Stimulated activated CD8-positive, alpha-beta memory T cell treated with anti-CD3 and anti-CD28 coated beads, Interleukin-7, amount 100 ng/mL, for 1 hour (primary cell): ENCODE measurements at places on chromosomes 1 and 21.

DNA sequence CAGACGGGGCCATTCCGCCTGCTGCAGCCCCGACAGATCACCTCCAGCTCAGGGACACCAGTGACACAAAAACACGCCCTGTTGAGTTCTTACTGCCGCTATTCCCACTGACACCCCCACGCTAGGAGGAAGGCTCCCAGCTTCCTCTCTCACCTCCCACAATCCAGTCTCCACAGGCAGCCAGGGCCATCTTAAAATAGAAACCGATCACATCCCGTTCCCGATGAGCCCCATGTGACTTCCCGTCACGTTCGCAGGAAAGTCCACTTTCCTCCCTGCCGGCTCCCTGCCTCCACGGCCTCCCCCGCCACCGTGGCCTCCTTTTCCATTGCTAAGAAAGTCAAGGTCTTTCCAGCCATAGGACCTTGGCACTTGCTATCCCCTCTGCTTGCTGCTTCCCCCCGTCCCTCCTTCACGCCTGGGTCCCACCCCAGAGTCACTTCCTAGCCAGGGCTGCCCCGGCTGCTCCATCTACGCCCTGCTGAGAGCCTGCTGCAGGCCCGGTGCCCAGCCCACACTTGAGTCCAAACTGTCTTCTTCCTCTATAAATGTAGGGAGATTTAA lies 24.0 kb upstream of the DDOST start:
- DNase-seq: no peak

GRCh38 chr1:183011859-183012258 lies 11.4 kb upstream of the LAMC1 start:
- no peak for DNase-seq

GRCh38 chr1:219784660-219785381 lies 143.5 kb downstream of the SLC30A10 start:
- no peak for DNase-seq

- DNase-seq: no peak
Observed at GRCh38 chr1:216884614-216885229, 161.5 kb upstream of the ESRRG start.

DNA sequence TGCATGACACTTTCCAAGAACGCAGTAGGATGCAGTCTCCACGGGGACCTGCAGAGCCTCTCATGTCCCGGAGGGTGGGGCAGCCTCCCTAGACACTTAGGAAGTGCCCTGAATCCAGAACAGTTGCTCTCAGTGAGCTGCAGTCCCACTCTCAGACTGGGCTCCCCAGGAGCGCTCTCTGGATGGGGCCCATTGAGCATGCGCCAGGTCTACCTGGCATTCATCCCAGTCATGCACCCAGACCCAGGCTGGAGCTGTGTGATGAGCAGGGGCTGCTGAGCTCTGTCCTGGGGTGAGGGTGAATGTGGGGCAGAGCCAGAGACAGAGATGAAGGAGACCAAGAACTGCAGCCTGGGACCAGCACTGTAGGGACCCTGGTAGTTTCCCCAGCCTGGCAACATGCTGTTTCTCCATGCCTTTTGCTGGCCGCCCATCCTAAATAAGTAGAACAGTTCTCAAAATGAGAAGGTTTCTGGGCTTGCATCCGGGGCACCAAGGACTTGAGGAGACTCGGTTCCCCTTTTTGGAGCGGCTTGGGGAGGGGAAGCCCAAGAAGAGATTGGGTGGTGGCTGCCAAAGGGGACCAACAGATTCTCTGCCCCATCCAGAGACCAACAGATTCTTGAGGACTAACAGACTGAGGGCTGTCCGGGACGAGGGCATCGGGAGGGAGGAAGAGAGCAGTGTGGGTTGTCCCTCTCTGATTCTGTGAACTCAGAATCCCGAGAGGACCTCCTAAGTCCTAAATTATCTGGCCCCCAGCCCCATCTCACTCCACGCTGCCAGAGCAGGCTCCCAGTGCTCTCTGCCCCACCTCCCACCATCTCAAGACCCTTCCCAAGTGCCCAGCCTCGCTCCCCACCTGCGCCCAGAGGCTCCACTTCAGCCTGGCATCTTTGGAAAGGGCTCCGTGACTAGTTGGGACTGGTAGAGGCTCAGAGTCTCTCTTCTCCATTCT lies 1.0 kb upstream of the PGLYRP4 start:
- no peak for DNase-seq

DNA sequence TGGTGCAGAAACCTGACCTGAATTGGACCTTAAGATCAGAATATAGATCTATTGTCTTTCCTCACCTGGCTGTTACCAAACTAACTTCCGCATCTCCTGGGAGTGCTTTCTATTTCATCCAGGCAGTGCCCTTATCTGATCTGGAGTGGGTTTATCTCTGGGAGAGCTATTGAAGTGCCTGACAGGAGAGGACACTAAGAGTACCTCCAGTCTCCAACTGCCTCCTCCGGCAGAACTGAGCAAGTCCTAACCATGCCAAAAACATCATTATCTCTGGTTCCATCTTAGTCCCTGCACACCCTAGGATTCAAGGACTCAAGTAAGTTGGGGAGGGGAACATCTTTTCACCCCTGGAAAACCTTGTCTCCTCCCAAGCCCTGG lies 12.4 kb upstream of the KCNJ15 start:
- no peak for DNase-seq

- DNase-seq: no peak
Observed at GRCh38 chr1:25098717-25099116, 133.6 kb downstream of the SYF2 start.

GRCh38 chr1:169289016-169289415 lies 78.6 kb downstream of the NME7 start:
- no peak for DNase-seq

GRCh38 chr1:55272994-55273393 lies 57.8 kb upstream of the USP24 start:
- DNase-seq: no peak

- no peak for DNase-seq
Observed at GRCh38 chr1:26848941-26849774, 13.8 kb upstream of the SFN start.

DNA sequence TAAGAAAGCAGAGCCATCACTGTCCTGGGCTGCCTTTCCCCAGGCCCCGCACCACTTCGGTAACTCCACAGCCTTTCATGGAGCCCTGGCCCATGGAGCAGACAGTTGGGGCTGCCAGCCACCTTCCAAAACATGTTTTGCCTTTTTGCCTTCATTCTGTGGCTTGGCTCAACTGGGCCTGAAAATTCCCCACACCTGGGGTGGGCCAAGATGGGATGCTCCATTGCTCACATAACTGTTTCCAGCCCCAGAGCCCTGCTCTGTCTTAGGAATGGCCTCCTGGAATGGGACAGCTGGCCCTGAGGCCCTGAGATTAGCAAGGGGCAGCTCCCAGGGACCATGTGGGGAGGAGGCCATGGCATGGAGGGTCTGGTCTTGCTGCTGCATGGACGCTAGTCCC lies 10.9 kb upstream of the PRELP start:
- DNase-seq: no peak

DNA sequence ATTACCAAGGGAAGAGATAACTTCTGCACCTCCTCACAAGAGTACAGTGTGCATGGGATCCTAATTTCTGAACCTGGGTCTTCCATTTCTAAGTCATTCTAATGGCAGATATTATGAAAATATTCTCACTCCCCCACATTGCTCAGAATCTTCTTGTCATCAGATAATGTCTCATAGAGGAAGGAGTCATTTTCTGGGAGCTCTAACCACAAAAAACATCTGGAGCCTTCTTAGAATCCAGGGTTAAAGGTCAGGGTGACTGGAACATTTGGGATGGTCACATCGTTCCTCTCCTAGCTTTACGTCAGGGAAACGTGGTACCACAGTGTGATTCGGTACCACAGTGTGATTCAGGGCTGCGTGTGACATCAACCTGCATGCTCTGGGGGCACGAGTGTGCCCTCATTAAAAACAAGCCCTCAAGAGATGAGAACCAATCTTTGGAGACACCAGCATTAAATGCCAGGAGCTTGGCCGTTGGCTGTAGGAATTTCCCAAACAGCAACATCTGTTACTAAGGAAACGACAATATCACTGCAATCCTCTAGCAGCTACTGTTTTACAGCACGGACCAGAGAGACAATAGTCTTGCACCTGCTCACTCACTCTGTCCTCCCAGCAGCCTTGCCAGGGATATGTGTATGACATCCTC lies 179.1 kb downstream of the PSMG1 start:
- no peak for DNase-seq

GRCh38 chr1:244301595-244302130 lies 150.0 kb downstream of the ADSS2 start:
- DNase-seq: no peak

- no peak for DNase-seq
Observed at GRCh38 chr1:164764333-164764732, 205.3 kb downstream of the PBX1 start.

- DNase-seq: no peak
Observed at GRCh38 chr1:3841491-3841890, 15.5 kb downstream of the CEP104 start.

DNA sequence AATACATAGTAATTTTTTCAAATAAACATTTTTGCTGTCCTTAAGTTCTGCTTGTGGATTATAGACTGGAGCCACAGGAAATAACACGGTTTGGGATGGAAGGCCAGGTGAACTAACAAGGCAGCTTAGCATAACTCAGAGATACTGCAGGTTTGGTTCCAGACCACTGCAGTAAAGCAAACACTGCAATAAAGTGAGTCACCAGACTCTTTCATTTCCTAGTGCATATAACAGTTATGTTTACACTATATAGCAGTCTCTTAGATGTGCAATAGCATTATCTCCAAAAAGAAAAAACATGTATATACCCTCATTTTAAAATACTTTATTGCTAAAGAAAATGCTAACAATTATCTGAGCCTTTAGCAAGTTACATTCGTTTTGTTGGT lies 22.0 kb downstream of the LRRC42 start:
- DNase-seq: no peak

DNA sequence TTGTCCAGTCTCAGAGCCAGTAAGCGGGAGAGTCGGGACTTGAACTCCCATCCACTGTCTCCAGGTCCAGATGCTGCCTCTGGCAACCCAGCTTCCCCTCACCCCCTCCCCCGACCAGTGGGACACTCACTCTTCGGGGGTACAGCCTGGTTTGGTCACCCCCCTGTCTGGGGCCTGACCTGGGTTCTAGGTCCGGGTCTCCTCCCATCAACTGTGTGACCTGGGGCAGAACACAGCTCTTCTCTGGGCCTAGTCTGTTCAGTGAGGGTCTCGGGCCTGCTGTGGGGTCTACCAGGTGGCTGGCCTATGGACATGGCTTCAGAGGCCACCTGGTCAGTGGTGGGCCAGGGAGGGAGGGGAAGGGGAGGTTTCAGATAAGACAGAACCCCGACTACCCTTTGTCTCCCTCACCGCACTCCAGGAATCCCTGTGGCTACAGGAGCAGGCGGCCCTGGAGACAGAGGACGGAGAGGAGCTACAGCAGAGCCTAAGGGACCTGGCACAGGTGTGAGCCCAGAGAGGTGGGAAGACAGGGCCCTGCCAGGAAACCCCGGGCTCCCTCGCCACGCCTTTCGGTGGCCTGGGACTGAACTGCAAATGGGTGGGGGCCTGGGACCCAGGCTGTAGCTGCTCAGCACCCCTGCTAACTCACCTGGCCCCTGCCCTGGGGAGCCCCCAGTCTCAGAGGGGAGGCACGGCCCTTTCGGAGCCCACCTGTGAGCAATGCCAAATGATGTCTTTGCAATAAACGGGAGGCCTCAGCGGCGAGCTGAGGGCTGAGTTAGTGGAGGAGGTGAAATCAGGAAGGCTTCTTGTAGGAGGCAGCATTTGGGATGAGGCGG lies 4.1 kb upstream of the NBPF3 start:
- no peak for DNase-seq

DNA sequence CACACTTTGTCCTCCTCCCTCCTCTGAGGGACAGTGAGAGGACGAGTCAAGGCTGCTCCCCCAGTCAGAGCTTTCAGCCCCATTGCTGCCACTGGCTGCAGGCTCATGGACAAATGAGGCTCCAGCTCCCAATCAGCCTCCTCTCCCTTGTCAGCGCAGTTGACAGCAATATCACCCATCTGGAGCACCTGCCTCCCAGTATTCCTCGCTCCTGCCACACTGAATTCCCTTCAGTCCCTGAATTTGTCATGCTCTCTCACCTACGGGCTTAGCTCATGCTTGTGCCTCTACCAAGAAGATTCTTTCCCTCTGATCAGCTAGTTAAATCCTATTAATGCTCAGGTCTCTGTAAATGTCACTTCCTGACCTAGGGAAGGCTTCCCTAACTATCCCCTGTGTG lies 54.4 kb upstream of the SYT6 start:
- no peak for DNase-seq
